A549 (cell line): ENCODE measurements at places on chromosomes 12 and 14.

DNA sequence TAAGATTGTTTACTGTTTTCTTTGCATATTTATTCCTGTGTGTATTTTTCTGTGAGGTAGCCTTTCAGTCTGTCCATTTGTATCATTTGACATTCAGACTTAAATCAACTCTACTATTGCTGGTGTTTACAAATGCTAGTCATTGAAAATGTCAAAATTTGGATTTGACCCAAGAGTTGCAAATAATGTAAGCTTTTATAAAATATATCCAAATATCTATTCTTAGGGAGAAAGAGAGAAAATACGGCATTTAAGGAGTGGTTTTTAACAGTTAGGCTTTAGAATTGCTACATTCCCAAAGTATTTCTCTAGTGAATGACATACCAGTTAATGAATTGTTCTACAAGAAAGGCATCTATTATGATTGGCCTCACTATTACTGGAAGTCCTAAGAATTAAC, 37.9 kb downstream of the FRS2 start:
- DNase-seq, result no peak

DNA sequence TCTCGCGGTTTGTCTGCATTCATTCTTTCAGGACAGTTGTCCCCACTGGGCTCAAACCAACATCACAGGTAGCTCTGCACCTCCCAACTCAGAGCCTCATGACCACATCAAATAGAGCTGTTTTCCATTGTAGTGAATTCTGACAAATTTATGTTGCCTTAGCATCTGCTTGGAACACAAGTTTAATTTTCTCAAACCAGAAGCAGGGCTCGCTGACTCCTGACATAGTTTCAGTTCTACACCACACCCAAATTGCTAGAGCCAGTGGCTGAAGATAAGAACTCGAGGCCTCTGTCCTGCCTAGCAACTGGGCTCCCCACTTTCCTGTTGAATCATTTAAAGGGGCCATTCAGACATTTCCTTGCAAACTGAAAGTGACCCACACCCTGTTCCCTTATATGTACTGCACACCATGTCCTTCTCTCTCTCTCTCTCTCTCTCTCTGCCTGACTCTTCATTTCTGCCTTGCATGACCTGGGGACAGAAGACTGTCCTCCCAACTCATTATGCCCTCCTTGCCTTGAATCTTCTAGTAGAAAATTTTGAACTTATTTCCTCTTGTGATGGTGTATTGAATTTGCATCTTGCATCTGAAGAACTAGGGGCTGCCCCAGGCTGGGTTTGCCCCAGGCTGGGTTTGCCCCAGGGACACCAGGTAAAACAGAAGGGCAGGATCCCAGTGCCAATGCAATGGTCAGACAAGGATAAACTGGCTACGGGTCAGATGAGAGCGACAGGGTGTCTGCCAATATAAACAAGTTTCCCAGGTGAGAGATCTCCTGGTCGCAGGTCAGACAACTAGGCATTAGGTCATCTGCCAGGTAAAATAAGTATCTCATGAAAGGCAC, 9.7 kb upstream of the WSCD2 start:
- no peak for DNase-seq

DNA sequence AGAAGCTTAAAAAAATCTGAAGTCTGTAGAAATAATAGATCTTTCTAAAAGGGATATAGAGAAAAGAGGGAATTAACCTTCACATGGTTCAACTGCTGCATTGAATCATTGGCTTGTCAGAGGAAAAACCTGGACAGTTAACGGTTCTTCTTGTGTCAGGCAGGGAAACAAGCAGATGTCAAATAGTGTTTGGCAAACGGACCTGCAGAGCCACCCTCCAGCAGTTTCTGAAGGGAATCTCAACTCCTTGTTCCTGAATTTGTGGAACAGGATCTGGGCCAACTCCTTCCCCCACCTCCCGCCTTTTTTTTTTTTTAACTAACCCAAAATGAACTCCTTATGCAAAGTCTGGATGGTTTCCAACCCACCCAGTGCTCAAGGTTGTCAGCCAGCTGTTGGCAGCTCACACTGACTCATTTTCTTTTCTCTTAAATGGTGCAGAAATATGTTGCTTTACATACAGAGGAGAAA, 187.3 kb downstream of the CAND1 start:
- DNase-seq, result no peak

DNA sequence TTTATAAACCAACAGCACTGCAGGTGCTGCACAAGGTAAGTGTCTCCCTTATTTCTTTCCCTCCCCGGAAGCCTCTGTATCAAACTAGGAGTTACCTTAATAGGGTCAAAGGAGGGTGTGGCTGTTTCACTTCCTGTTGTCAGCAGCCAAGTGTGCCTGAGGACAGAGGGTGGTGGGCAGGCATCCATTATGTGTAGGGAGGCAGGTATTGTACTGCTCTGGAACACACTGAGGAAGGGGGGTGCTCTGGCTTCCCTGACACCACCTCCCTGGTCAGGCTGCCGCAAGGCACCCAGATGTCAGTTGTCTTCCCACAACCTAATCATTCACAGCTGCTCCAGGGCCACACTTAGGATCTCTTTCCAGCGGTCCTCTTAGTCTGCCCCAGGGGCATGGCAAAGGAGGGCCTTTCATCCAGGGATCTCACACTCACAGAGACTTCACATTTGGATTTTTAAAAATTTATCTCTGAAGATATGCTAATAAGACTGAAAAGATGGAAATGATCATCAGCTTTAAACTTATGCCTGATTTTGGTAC, 132.0 kb upstream of the ARHGAP5 start:
- DNase-seq, result peak; percentile 68

DNA sequence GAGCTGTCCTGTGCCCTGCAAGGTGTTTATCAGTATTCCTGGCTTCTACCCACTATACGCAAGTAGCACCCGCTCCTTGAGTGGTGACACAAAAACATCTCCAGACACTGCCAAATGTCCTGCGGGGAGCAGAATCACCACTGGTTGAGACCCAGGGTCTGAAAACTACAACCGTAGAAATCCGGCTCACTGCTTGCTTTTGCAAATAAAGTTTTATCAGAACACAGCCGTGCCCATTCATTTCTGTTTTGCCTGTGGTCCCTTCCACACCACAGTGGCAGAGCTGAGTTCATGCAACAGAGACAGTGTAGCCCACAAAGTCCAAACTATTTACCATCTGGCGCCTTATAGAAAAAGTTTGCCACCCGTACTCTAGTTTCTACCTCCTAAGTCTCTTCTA, 125.7 kb upstream of the DIO3 start:
- DNase-seq, result no peak

DNA sequence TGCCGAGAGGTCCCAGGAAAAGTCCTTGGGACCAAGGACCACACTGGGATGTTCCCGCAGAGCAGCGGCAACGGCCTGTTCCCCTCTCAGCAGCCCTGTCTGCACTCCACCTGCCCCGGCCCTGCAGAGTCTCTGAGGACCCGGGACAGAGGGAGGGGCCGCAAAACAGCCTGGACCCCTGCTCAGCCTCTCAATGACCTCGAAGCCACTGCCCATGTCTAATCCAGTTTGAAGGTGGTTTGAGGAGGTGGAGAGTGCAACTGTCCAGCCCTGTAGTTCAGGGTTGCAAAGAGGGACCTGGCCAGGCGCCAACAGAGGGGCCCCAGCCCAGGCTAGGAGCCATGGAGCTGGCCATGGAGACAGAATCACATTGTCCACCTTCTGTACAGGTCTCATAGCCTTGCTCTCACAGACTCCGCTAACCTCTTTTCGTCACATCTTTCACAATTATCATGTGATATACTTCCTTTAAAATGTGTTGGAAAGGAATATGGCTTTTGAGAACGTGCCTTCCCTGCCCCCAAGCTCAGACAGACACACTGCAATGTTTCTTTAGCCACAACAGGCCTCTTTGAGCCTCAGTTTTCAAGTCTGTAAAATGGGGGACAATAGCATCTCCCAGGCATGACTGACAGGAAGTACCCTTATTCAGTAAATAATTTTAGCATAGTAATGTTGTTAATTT, 49.3 kb downstream of the ACTN1 start:
- no peak for DNase-seq

DNA sequence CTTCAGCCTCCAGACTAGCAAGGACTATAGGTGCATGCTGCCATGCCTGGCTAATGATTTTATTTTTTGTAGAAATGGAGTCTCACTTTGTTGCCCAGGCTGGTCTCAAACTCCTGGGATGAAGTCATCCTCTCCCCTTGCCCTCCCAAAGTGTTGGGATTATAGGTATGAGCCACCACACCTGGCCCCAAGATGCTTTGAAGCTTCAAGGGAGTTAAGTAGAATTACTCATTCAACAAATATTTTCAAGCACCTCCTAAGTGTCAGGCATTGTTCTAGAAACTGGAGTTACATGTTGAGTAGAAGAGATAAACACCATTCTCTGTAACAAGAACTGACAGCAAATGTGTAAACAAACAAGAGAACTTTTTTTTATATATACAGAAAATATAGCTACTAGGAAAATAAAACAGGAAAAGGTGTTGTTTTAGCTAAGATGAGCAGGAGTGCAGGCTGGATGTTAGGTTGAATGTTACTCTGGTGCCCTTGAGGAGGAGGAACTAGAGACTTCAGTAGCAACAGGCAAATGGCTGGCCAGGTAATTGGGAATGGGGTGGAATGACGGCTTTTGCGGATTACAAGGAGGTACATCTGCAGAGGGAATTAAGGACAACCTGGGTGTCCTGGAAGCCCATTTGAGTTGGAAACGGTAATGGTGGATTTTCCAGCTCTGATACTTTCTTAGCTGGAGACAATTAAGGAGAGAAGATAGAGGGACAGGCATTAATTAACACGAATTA, 32.0 kb upstream of the CFAP54 start:
- DNase-seq, result no peak

DNA sequence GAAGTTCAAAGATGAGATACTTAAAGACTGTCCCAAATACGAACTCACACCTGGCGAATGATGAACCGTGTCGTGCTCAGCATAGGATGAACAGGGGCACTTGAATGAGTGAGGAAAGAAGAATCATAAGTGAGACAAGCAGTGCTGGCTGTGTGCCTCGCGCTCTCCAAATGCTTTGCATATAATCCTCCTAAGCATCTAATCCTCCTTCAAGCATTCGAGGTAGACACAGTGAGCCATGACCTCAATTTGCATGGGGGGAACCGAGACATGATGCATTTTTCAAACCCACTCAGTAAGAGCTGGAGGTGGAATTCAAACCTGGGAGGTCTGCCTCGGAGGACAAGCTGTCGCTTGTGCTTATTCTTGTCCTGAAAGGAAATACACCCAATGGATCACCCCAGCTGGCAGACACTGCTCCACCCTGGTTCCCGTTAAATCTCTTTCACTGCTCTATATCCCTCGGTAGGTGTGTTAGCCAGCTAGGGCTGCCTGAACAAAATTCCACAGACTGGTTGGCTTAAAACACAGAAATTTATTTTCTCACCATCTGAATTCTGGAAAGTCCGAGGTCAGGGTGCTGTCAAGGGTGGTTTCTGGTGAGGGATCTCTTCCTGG, 274.0 kb downstream of the SLC15A4 start:
- DNase-seq, result no peak

GRCh38 chr12:18589316-18589715, 148.5 kb downstream of the PLCZ1 start:
- no peak for DNase-seq
